ENCODE measurements at places on chromosomes 12 and 14. TPM values are rescaled to one million over a fixed set of nuclear protein-coding genes. Genes with fewer than 3 reads are reported as not detected.

Gene KRT6C
- not detected for polyA plus RNA-seq

Gene LLPH
- polyA plus RNA-seq: 49.1 TPM

Gene GLI1
- polyA plus RNA-seq: 0.97 TPM

Gene ACVRL1
- 35.1 TPM for polyA plus RNA-seq

Gene RERG
- 5.3 TPM for polyA plus RNA-seq

Gene SIRT4
- polyA plus RNA-seq: 3.0 TPM

Gene B3GNT4
- polyA plus RNA-seq: 0.27 TPM

Gene DDX24
- polyA plus RNA-seq: 123 TPM

Gene AMN
- 0.21 TPM for polyA plus RNA-seq

Gene GRIP1
- 0.30 TPM for polyA plus RNA-seq

Gene CELA1
- not detected for polyA plus RNA-seq

Gene MYO1H
- 0.28 TPM for polyA plus RNA-seq

DNA sequence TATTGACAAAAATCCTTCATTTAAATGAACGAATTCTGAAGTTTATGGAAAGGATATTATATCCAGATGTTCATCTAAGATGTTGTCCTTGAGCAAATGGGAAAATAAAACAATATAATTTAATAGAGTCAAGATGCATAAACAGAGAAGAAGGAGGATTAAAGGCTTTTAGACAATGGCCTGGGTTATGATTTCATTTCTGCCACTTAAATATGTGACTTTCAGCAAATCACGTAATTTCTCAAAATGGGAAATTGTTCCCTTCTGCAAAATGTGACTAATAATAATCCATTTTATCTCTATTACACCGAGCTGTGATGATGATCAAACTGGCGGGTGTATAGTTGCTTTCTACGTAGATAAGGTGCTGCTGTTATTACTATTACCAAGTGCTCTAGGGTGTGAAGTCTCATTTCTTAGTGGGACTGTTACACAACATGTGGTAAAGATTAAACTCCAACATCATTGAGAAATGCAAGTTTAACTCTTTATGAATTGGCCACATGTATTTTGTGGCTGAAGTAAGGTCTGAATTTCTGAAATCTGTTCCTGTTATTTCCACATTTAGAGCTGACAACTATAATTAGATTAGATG, 157.0 kb downstream of the MYRFL start:
- DNase-seq: no peak

DNA sequence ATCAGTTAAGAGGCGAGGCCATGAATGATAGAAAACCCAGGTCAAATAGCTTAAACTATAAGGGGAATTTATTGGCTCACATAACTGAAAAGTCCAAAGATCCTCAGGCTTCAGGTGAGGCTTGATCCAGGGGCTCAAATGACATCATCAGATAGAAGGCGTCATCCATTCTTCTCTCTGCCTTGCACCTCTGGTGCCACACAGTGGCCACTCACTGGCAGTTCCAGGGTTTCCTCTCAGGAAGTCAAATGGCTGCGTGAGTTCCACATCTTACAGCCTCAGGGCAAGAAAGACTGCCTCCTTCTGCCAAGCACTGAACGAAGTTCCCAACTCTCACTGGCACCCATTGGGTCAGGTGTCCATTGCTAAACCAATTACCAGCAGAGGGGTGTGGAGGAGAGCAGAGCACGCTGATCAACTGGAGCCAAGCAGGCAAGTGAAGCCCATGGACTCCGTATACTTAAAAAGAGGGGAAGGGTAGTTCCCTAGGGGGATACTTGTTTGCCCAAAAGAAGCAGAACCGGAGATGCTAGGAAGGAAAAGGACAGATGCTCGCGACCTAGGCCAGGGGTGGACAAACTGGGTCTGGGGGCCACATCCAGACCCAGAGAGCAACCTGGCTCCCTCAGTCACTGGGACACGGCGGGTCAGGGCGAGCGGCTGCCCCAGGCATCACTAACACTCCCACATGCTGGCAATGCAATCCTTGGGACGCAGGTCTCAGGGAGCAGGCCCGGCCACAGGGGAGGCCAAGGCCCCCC, 69.3 kb downstream of the SERPINA3 start:
- DNase-seq: no peak

DNA sequence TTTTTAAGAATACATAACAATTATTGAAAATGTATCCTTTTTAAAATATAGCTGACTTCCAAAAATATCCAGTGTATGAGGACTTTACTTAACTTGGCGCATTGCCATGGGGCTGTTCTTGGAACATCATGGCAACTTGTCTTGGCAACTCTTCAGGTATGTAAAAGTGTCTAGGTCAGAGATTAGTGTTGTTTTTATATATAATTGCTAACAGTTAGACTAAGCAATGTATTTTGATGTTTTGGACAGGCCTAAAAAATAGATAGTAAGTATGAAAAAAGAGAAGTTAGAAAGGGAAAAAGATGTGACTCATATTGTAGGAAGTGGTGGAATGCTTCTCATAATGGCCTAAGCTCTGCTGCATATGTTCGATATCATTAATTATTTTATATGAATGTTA, 70.9 kb downstream of the MON2 start:
- DNase-seq: peak; percentile 38

DNA sequence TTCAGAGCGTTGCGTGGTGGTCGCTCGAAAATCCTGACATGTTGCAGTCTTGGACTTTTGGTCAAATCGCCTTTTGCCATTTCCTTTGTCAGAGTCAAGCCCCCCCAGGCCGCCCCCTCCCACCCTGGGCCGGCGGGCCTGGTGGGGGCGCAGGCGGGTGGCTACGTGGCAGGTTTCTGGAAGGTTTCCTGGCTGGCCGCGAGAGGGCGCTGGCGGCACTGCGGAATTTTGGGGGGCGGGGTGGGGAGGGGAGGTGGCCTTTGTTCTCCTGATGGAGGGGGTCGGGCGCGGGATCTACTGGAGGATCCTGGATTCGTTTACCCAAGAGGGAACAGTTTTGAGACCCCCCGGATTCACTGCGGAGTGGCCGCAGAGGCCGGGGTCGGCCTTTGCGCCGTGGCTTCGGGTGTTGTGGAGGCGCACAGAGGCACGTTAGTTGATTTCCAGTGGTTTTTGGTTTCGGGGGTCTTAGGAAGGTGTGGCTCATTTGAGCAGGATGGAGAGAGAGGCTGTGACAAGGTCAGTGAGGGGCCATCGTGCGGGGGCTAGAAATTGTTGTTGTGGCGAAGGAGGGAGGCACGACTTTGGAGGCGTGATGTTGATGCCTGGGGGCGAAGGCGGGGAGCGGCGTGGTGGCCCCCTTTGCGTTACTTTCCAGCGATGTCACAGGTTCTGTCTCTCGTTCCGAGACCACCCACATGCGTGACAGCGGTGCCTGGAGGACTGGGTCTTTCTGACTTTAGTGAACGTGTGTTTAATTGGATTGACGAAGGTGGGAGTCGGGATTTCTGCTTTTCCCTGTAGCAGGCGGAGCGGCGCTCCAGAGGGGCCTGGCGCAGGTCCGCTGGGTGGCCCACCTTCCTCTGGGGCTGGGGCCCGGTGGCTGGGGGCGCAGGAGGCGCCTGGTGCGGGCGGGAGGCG, 1.4 kb downstream of the MEG3 start:
- DNase-seq: no peak

DNA sequence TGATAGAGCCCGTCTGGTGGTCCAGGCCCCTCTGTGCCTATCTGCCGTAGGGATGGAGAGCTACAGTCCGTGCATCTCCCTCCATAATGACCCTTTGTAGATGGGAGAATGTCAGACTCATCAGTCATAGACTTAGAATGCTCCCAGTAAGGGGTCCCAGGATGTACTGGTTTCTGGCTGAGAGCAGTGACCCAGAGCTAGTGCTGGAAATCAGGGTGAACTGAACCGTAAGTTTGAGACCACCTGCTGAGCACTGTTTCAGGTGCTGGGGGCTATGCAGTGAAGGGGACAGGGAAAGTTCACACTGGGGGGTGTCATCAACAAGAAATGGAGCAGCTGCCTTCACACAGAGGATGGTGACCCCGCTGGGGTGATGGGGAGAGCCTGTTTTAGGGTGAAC, 34.1 kb downstream of the SLC6A12 start:
- DNase-seq: no peak

DNA sequence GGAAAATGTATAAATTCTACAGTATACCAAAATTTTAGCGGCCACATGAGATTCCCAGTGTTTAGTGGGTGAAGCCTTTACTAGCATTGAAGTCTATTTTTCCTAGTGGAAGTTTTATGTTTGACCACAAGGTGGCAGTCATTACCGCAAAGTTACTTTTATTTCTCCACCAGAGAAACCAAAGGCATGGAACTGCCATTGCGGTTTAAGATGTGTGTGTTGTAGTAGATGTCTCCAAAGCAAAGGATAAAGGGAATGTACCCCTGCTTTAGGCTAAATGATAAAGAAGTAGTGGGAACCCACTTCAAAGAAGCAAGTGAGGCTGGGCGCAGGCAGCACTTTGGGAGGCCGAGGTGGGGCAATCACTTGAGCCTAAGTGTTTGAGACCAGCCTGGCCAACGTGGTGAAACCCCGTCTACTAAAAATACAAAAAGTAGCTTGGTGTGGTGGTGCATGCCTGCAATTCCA, 140.5 kb downstream of the PRKCH start:
- DNase-seq: no peak

DNA sequence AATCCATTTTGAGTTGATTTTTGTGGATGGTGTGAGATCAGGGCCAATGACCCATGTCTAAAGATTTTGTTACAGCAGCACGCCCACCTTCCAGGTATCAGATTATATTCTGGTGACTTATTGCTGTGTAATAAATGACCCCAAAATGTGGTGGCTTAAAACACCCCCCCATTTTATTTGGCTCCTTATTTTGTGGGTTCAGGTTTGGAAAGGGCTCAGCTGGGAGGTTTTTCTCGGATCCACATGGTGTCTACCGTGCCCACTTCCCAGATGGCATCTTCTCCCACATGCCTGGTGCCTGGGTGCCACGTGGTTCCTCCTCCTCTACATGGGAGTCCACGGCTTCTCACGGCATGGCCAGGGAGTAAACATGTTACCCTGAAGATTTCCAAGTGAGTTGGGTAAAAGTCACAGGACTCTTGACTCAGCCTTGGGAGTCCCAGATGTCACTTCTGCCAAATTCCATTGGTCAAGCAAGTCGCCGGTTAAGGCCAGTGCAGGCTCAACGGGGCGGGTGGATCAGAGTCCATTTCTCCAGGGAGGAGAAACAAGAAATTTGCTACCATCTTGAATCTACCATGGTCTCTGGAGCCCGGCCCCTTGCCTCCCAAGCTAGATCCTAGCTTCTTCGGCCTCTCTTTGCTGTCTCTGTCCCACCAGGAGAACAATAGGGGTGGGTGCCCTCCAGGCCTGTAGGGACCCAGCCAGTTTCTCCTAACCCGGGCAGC, 214.3 kb downstream of the KIF26A start:
- DNase-seq: no peak

GRCh38 chr14:83611491-83611890, 1918.5 kb upstream of the FLRT2 start:
- no peak for DNase-seq

GRCh38 chr12:132904718-132905328, 17.4 kb upstream of the CHFR start:
- DNase-seq: peak; percentile 85

DNA sequence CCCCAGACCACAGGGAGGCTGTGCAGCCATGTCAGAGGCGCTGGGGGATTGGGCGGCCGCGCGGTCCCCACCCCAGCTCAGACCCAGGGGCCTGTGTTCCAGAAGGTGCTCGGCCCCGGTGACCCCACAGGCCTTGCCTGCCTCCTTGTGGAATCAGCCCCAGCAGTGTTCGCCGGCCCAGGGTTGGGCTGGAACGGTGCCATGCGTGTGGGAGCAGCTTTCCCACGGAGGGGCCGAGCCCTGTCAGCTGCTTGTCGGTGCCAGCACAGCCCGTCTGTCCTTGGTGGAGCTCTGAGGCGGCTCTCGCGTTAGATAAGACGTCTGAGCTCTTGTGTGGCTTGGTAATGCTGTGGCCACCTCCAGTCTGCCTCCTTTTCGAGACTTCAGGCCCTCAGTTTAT, 8.5 kb downstream of the ZFYVE21 start:
- peak; percentile 89 for DNase-seq

DNA sequence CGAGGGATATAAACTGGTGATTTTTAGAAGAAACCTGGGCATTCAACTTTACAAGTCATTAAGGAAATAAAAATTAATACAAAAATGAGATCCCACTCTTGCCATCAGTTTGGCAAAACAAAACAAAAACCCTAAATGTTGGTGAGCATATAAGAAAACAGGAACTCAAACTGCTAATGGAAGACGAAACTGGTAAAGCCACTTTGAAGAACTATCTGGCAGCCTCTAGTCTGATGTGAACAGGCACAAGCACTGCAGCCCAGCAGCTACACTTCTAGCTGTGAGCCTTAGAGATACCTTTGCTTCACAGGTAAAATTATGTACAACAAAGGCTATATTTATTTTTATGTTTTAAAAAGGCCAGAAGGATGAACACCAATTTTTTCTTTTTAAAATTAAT, 459.6 kb downstream of the ZFP36L1 start:
- no peak for DNase-seq

- DNase-seq: no peak
Measured at GRCh38 chr14:35374263-35374712, 30.3 kb downstream of the NFKBIA start.

GRCh38 chr12:51320695-51321320, 3.2 kb downstream of the BIN2 start:
- no peak for DNase-seq

DNA sequence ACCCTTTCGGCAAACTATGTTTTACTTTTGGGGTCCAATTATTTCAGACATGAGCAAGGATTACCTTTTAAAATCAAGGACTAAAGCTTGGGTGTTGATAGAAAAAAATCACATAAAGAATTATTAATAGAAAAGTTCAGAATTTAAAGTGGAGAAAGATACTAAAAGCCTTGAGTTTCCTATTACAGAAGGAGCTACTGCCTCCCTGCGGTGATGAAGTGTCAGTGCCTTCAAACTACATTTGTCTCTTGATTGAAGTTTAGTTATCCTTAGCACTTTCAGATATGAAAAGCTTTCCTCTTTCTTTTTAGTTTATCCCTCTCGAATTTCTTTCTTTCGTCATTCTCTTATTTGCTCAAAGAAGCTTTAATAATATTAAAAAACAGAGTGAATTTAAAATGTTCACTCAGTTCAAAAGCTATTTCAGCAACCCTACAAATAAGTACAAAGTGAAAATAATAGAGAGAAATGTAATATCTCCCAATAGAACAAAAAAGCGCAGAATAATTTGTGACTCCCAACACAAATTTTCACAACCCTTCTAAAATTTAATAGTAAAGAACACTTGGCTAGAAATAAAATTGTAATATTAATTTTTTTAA, 87.6 kb downstream of the SEC23A start:
- DNase-seq: no peak

GRCh38 chr12:130615861-130616345, 100.2 kb downstream of the RIMBP2 start:
- no peak for DNase-seq

DNA sequence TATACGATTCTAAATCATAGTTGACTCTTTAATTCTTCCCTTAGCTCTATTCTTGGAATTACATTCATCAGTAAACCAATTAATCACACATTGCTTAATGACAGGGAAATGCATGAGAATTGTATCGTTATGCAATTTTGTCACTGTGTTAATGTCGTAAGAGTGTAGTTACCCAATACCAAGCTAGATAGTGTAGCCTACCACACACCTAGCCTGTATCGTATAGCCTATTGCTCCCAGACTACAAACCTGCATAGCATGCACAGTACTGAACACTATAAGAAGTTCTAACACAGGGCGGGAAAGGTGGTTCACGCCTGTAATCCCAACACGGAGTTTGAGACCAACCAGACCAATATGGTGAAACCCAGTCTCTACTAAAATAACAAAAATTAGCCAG, 24.7 kb downstream of the HNRNPC start:
- DNase-seq: no peak
